ENCODE measurements at places on chromosomes 11 and 22.

- H3K36me3 ChIP-seq, result no peaks in the 10 kb centered on the region
- no peak overlapping the region for H3K27ac ChIP-seq
- H3K4me1 ChIP-seq, result peaks cover 11% of the 10 kb centered on the region
- peaks cover 41% of the 10 kb centered on the region for H3K27me3 ChIP-seq
These were observed 16.8 kb upstream of the IGLL5 start for GRCh38 chr22:22870577-22871404.

- H3K4me3 ChIP-seq, result no peak overlapping the region
- H3K27ac ChIP-seq, result no peak overlapping the region
- H3K36me3 ChIP-seq, result no peaks in the 10 kb centered on the region
- H3K27me3 ChIP-seq, result no peaks in the 10 kb centered on the region
These were observed 110.8 kb downstream of the MORC2 start for GRCh38 chr22:30857791-30858190.

DNA sequence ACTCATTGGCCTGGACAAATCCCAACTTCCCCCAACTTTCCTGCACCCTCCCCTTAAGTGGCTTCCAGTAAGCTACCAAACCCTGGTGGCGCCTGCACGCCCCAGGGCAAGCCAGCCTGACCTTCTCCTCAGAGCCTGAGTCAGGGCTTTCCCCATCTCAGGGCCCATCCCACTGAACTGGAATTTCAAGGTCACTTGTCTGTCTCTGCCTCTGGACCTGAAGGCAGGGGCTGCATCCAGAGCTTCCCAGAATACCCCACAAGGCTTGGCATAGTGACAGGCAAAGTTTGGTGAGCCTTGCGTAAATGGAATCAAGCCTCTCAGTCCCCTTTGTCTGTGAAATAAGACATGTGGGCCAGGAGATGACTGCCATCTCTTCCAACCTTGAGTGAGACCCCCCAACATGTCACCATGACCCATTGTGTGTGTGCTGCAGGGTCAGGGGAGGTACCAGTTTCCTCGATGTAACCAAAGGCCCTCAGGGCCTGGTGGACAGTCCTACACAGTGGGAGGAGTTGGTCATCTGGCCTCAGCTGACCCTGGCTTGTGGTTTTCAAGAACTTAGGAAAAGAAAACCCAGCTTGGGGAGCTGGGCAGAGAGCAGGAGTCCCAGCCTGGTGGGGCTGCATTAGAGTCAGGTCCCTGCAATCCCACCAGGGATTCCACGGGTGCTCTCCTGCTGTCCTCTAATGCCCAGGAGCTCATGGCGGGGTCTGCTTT, 8.9 kb downstream of the ALX4 start:
- H3K27ac ChIP-seq, result no peak overlapping the region
- peaks cover 52% of the 10 kb centered on the region for H3K27me3 ChIP-seq
- peaks cover 9% of the 10 kb centered on the region for H3K4me1 ChIP-seq
- no peaks in the 10 kb centered on the region for H3K36me3 ChIP-seq
- H3K4me3 ChIP-seq, result no peak overlapping the region

GRCh38 chr22:21632931-21633330, 371 bp downstream of the CCDC116 start:
- H3K36me3 ChIP-seq, result peaks cover 7% of the 10 kb centered on the region
- DNase-seq, result no peak
- H3K27me3 ChIP-seq, result no peaks in the 10 kb centered on the region

DNA sequence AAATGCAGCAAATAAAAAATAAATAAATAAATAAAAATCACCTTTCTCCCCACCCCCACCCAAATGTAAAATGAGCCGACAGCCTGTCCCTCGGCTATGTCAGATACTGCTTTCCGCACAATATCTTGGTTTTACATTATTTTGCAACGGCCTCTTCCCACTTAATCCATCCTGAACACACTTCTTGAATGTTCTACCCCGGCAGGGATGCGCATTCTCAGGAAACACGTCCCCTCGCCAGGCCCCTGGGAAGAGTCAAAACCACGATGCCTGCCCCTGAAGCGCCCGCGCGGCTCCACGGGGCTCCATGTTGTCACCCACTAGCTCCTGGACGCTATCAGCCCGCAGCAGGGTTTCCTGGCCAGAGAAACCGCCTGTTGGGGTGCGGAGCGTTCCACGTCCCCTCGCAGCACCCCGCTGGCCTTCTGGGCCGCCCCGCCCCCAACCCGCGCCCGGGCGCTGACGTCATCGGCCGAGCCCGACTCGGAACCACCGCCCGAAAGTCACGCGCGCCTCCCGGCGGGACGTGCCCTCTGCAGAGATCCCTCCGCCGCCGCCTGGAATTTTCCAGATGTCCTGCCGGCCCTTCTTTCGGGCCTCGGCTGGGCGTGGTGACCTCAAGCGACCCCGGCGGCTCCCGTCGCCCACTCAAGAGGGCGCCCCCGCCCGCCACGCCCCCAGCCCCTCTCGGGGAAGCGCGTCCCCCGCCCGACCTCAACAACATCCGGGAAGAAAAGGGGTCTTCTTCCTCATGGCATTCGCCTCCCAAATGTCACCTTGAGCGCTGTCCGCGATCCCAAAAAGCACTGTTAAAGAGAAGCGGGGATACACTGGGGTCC, 585 bp upstream of the NEAT1 start:
- peaks cover 53% of the 10 kb centered on the region for H3K4me1 ChIP-seq
- peaks cover 44% of the 10 kb centered on the region for H3K36me3 ChIP-seq
- peaks cover 20% of the 10 kb centered on the region for H3K27me3 ChIP-seq
- H3K4me3 ChIP-seq, result peak overlapping the region; percentile 95
- peak overlapping the region; percentile 98 for H3K27ac ChIP-seq

GRCh38 chr11:75264356-75264755, 23.8 kb downstream of the TPBGL start:
- DNase-seq, result no peak
- H3K4me3 ChIP-seq, result no peak overlapping the region
- H3K27ac ChIP-seq, result no peak overlapping the region
- no peaks in the 10 kb centered on the region for H3K36me3 ChIP-seq
- H3K27me3 ChIP-seq, result no peaks in the 10 kb centered on the region

DNA sequence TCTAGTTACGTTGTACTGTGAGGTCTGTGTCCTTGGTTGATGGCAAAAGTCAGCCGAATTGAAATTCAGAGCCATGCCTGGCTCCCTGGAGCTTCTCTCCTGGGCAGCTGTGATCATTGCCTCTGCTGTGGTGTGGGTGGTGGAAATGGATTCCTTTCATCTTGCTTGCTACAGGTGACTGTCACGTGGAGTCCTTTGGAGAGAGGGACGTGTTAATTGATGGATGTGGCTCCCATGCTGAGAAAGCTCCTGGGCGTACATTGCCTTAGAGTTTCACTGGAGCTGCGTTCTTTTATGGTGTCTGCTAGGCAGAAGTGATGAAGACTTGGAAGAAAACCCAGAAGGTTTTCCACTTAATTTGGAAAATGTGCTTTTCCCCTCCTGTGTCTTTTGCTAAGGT, 41.9 kb upstream of the PPP6R3 start:
- H3K27me3 ChIP-seq, result no peaks in the 10 kb centered on the region
- no peaks in the 10 kb centered on the region for H3K4me1 ChIP-seq
- H3K4me3 ChIP-seq, result no peak overlapping the region
- H3K27ac ChIP-seq, result no peak overlapping the region
- no peak for DNase-seq

GRCh38 chr11:22800482-22800881, 29.1 kb downstream of the SVIP start:
- H3K36me3 ChIP-seq, result no peaks in the 10 kb centered on the region
- peaks cover 5% of the 10 kb centered on the region for H3K27me3 ChIP-seq
- DNase-seq, result no peak

- H3K27me3 ChIP-seq, result no peaks in the 10 kb centered on the region
- peak overlapping the region; percentile 63 for H3K4me3 ChIP-seq
- H3K4me1 ChIP-seq, result peaks cover 42% of the 10 kb centered on the region
- H3K27ac ChIP-seq, result peak overlapping the region; percentile 78
These were observed 16.4 kb downstream of the STX3 start for GRCh38 chr11:59771605-59772004.

DNA sequence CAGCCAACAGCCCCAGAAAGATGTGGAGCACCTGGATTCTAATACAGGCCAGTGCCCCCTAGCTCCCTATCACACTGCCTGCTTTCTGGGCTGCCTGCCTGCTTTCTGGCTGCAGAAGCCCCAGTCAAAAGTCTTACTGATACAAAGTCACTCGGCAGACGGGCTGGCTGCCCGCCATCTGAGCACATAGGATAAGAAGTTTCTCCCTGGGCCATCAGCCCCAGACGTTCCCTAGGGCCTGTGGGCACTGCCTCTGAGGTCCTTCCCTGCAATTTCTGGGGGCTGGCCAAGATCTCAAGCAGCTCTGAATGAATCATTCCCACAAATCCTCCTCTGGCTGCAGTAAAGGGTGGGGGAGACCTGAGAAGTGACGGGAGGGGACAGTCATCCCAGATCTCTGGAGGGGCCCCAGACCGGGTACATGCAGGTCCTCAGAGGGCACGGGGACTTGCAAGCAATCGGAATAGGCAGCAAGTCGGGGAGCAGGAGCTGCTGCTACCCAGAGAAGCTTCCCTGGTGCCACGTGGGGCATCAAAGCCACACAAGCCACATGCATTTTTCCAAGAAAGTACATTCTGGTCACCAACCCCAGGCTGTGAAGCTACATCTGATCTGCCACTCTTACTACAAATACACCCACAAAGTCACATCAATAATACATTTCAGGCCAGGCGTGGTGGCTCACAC, 4.7 kb downstream of the TPST2 start:
- H3K27me3 ChIP-seq, result no peaks in the 10 kb centered on the region

DNA sequence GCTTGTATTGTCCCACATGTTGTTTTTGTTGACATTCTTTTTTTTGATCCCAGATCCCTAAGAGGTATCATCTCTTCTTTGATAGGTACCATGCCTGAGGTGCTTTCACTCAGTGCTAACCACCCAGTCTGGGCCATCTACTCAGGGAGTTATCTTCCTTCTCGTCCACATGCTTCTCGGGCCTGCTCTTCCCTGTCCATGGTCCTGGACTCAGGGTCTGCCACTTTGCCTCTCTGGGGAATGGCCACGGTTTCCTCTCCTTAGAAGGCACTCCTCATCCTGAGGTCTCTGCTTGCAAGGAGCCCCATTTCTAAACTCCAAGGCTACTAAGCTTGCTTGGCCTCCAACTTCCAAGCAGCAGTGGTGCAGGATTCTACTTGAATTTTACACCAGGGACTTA, 227.0 kb upstream of the NCAM1 start:
- H3K4me1 ChIP-seq, result no peaks in the 10 kb centered on the region
- H3K27me3 ChIP-seq, result no peaks in the 10 kb centered on the region
- H3K27ac ChIP-seq, result no peak overlapping the region
- no peak for DNase-seq

GRCh38 chr11:55648027-55648426, at the start of gene OR4S2:
Gene OR4S2, plus strand, starts transcription at chr11:55648327. Its CDS starts 2,577 bp downstream, at chr11:55650904.
- H3K4me1 ChIP-seq, result no peaks in the 10 kb centered on the region
- H3K36me3 ChIP-seq, result no peaks in the 10 kb centered on the region
- no peak within 1 kb of the TSS for H3K27ac ChIP-seq
- DNase-seq, result no peak
- H3K4me3 ChIP-seq, result no peak within 1 kb of the TSS
- no peaks in the 10 kb centered on the region for H3K27me3 ChIP-seq

DNA sequence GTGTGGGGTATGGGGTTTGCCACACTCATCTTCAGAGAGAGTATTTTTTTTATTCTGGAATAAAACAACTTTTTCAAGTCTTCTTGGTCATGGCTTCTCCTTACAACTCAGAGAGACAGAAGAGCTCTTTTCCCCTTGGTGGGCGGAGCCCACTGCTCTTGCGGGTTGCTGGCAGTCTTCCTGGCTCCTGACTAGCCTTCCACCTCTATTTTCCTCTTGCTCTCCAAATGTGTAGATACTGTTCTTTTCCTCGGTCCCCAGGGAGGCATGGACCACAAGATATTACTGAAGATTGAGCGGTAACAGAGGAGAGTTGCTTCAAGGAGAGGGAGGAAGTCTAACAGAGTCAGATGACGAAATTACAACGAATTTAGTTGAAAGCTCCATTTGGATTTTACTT, 210.6 kb downstream of the NTM start:
- H3K27ac ChIP-seq, result no peak overlapping the region
- H3K4me3 ChIP-seq, result no peak overlapping the region
- H3K36me3 ChIP-seq, result no peaks in the 10 kb centered on the region
- H3K4me1 ChIP-seq, result no peaks in the 10 kb centered on the region

- DNase-seq, result no peak
- no peak overlapping the region for H3K27ac ChIP-seq
- no peaks in the 10 kb centered on the region for H3K27me3 ChIP-seq
- no peaks in the 10 kb centered on the region for H3K36me3 ChIP-seq
These were observed 110.2 kb downstream of the RBFOX2 start for GRCh38 chr22:35918456-35918855.

GRCh38 chr22:27839057-27839660, 37.6 kb upstream of the MN1 start:
- no peaks in the 10 kb centered on the region for H3K4me1 ChIP-seq
- H3K4me3 ChIP-seq, result no peak overlapping the region
- H3K27ac ChIP-seq, result no peak overlapping the region
- H3K27me3 ChIP-seq, result no peaks in the 10 kb centered on the region
- peaks cover 5% of the 10 kb centered on the region for H3K36me3 ChIP-seq

DNA sequence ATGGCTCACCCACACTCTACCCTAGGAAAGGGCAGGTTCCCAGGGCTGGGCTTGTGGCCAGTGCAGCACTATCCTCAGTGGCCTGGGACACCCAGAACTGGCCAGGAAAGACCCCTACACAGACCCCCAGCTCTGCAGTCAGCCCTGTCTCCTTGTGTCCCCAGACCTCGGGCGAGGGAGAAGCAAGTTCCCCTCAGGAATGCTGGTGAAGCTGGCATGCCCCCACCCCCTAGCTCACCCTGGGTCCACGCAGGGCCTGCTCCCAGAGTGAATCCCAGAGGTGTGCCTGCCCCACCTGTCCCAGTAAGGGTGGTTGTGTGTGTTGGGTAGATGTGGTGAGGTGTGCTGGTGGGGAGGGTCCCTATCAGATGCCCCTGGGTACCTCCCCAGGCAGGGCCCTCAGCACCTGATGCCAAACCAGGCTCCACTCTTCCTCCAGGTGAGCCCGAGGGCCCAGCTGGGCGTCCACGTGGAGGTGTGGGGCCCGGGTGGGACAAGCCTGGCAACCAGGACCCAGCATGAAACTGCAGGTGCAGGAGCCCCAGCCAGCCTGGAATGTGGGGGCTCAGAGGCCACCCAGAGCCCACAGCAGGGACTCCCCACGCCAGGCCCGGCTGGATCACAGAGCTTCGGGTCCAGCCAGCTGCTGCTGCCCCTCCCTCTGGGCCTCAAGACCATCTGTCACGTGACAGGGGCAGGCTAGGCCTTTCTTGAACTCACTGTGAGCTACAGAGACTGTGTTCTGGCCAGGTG, 48.4 kb upstream of the KCNQ1OT1 start:
- no peak overlapping the region for H3K4me3 ChIP-seq
- no peaks in the 10 kb centered on the region for H3K36me3 ChIP-seq
- no peaks in the 10 kb centered on the region for H3K4me1 ChIP-seq
- H3K27me3 ChIP-seq, result no peaks in the 10 kb centered on the region
- DNase-seq, result no peak
- H3K27ac ChIP-seq, result no peak overlapping the region

Data from T-helper 2 cell treated with Interferon-gamma antibody and Interleukin-4, amounts not matched to agents 5 μg/mL and 100 μg/mL, for 36 hours (primary cell).